ENCODE measurements at places on chromosomes 12 and 14.

DNA sequence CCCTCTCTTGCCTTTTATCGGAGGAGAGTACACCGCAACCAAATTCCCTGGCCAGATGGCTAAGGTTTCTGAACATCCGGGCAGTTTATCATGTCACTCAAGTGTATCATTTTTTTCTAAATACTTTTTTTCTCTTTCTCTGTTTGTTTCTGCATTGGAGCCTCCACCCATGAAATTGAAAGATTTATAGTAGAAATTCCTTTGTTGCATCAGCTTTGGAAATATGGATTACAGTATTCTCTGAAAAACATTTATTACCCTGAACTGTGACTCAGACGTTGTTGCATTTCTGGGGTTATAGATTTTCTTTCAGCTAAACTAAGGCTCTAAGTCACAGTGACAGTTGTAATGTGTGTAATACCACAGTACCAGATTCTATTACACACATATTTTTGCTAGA, 187.0 kb downstream of the SPTSSA start:
- no peak for DNase-seq

DNA sequence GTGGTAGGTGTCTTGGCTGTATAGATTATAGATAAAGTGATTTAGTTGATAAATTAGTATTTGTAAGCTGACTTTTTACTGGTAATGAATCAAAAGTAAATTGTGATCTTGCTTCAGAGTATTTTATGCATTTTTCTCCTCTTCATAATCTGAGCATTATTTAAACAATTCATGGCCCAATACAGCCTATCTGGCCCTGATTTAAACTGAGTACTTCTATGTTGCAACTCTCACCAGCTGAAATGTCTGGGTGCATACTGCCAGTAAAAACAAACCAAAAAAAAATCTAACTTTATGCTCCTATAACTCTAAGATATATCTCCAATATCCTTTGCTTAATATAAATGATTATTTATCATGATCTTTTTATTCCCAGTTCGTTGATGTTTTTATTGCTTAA, 86.6 kb downstream of the MIA2 start:
- DNase-seq: no peak

GRCh38 chr12:57107456-57108155, 3.6 kb downstream of the STAT6 start:
- DNase-seq: no peak

GRCh38 chr12:91142221-91142631, 30.9 kb upstream of the LUM start:
- no peak for DNase-seq

DNA sequence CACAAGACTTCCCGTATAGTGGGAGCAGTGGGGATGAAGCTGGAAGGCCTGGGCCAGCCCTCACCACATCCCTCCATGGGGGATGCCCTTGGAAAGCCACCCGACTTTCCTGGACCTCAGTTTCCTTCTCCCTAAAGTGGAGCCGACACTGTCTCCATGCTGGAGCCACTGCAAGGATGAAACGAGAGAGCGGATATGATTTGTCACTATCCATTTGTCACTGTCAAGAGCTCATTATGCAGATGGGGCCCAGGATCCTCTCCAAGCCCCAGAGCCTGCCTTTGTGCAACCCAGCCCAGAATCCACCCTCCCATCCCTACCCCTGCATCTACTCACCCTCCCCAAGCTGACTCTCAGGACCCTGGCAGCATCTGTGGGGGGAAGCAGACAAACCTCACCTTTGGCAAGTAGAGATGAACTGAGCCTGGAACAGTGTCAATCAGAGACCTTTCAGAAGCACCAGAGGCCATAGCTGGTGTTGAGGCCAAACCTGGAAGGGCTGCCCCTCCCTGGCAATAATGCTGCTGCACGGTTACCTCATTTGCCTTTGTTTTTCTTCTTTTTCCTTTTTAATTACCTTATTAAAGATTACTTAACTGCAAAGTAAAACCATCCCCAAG, 287.7 kb upstream of the RTL1 start:
- peak; percentile 8 for DNase-seq

DNA sequence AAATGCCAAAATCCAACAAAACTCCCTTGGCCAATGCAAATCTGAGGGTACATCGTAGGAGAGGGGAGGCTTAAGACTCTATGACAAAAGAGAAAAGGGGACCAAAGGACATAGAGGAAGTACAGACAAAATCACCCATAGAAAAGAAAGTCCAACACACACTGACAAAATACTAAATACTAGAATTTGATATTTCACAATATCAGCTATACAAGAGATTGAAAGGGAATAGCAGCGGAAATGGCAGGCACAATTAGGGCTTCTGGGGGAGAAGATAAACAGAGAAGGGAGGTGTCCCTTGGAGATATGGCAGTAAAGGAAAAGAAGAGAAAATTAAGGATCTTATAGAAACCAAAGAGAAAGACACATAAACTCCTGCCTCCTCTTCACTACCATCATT, 29.0 kb downstream of the ATP2B1 start:
- DNase-seq: no peak

DNA sequence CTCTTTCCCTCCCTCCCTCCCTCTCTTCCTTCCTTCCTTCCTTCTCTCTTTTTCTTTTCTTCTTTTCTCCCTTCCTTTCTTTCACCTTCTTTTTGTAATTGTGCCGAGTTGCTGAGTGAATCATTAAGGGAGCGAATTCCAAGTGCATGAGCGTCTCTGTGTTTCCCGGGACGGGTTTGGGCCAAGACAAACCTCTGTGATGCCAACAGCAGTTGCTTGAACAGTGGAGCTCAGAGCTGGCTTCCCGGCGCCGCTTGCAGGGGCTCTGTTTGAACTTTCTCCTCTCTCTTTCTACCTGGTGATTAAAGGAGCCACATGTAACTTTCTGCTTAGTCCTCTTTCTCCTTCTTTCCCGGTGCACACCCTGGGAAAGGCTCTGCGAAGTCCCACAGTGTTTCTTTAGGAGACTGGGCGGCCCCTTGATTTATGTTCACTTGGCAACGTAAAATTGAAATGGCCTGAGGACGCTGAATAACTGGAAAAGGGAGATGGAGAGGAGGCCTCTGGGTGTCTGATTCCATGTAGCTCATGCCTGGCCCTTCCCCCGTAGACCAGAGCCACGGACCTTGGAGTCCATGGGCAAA, 33.7 kb upstream of the MAP1LC3B2 start:
- no peak for DNase-seq

DNA sequence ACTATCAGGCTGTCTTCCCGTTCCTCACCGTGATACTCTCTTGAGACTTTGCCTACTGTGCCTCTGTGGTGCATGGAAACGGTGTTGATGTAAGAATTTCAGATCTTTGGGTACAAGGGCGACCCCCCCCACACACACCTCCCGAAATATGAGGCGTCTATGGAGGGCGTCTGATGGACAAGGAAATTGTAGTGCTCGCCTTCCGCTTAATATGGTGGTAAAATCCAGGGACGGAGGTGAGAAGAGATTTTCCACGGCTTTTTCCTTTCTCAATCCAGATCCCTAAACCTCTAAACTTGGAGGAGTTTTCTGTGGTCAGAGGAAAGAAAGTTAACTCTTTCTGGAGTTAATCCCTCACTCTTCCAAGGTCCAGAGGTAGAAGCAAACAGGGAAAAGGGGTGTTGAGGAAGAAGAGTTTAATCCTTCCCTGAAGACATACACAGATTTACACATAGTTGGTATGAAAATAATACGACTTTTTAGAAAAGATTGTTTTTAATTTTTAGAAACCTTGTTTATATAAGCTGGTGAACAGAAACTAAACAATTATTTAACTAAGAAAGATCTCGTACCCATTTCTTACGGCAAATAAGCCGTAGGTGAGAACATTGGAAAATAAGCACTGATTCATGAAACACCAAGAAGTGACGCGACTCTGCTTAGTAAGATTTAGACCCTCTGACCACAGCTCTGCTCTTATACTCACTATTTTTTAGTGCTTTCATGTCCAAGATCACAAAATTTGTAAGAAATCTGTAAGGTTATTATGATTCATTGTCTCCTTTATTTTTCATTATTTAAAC, 23.1 kb upstream of the RNASE12 start:
- no peak for DNase-seq

GRCh38 chr12:269191-269590, 6.6 kb upstream of the SLC6A13 start:
- DNase-seq: no peak

DNA sequence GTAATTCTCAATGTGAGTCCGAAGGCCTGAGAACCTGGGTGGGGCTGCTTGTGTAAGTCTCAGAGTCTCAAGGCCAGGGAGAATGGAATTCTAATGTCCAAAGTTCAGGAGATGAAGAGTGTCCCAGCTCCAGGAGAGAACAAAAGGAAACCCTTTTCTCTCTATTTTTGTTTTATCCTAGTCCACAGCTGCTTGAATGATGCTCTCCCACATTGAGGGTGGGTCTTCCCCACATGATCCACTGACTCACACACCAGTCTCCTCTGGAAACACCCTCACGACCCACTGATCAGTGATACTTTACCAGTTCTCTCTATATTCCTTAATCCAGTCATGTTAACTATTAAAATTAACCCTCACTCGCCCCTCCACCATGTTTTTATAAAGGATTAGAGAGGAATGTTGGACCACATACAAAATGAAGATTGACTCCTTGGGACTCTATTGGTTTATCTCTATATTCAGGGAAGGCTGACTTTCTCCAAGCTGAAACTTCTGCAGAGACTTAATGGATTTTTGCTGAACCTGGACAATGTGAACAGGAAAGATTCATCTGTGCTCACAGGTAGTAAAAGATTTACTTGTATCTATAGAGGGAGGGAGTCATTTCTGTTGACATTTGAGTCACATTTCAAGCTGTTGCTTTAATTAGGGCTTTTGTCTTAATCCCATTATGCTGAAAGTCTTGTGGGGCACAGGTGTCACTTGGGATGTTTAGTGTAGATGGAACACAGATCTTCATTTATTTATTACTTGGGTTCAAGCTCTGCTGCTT, 1061.0 kb upstream of the TMEM132C start:
- no peak for DNase-seq

GRCh38 chr12:89707703-89708564, 704 bp downstream of the ATP2B1 start:
- no peak for DNase-seq

DNA sequence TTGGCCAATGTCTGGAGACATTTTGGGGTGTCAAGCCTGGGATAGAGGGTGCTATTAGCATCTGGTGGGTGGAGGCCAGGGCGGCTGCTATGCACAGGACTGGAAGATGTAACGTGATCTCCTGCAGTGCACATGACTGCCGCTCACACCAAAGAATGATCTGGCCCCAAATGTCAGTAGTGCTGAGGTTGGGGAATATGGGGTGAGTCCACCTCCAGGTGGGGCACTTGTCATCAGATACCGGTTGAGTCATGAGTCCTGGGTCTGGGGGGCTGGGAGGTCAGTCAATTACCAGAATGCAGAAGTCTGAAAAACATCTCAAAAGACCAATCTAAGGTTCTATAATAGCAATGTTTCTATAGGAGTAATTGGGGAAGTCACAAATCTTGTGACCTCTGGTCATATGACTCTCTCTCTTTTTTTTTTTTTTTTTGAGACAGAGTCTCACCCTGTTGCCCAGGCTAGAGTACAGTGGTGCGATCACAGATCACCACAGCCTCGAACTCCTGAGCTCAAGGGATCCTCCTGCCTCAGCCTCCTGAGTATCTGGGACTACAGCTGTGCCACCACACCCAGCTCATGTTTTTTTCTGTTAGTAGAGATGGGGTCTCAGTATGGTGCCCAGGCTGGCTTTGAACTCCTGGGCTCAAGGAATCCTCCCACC, 6.0 kb upstream of the SDSL start:
- no peak for DNase-seq

DNA sequence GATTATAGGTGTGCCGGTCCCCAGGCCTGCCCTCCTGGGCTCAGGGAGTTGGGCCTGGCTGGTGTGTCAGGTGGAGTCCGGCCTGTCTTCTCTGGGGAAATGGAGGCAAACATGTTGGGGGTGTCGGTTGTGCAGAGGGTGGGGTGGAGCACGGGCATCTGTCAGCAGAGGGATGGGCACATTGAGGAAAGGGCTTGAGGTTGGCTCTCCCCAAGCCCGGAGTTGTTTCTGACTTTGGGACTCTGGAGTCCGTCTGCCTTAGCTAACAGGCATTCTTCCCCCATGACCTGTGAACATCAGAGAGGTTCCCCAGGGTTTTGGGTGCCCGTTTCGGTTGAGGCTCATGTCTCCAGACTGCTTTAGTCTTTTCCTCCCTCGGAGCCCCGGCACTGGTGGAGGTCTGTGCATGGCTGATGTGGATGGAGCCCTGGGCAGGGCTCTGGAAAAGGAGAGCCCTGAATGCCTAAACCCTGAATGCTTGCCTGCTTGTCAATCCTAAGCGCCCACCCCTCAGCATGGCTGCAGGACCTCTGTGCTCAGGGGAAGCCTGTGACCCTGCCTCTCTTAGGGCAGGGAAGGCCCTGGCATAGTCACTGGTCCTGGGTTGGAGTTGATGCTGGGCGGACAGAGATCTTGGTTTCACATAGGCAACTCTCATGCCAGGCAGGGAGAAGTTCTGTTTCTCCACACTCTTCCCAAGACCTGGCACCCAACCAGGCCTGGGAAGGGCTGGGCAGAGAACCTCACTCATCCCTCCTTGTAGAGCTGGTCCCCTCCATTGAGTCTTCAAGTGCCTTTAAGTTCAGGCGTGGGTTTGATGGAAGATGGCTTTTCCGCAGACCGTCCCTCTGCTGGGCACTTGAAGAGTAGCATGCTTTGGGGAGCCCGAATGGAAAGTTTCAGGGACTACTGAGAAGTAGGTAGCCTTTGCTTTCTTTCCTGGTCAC, 12.9 kb downstream of the NYNRIN start:
- no peak for DNase-seq

GRCh38 chr12:42741091-42741490, 151.5 kb upstream of the PRICKLE1 start:
- no peak for DNase-seq

DNA sequence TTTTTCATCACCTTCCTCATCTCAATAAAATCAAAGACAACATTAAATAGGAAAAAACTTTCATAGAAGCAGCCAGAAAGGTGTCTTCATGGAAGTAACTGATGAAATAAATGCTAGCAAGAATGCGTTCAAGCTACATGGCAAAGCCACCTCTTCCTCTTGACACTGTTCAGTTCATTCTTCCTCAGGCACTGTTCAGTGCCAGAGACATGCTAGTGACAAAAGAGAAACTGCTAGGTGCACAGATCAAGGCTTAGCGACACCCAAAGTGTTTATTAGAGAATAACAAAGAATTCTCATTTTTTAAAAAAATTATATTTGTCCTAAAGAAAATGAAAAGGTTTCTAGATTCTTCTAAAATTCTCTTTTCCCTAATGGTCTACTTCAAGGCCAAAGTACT, 7.2 kb downstream of the SLC11A2 start:
- DNase-seq: no peak
